ENCODE measurements at places on chromosomes 6 and 20.

DNA sequence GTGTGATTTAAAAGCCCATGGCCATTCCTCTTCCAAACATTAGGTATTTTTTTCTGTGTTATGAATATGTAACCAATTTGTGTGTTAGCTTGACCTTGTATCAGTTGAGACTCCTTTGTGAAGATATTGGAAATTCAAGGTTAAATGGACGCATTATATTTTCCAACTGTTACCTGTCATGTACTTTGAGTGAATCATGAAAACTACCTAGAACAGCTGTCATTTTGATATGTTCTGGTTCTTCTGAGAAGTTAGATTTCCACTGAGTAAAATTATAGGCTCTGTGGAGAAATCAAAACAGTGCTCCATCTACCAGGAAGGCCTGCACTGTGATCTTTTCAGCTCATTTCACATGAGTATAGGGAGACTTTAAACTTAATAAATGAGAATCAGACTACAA lies 470.0 kb downstream of the NKAIN2 start:
- no peak for DNase-seq

DNA sequence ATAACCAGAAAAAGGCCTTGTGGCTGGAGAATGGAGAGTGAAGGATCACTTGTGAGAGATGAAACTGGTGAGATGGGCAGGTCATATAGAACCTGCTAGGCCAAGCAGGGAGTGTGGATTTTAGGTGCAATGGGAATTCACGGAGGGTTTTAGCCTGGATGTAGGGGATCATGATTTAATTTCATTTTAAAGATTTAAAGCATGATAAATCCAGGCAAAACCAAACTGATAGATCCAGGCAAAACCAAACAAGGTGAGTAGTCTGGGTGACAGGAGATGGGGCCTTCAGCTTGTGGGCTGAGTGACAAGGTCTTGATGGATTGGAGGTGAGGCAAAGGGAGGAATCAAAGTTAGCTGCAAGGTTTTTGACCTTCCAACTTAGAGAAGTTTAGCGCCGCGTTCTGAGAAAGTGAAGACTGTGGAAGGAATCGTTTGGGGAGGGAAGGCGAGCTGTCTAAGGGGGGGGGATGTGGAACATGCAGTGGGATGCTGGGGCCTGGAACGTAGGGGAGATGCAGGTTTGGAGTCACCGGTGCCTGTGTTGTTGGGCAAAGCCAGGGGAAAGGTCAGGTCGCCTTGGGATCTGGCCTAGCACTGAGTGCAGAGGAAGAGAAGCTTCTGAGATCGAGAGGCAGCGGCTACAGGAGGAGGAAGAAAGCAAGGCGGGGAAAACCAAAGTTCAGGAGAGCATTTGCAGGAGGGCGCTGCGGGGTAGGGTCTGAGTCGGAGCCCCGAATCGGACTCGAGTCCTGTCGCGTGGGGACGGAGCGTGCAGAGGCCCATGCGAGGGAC lies 1.3 kb upstream of the PLCG1 start:
- DNase-seq: no peak

DNA sequence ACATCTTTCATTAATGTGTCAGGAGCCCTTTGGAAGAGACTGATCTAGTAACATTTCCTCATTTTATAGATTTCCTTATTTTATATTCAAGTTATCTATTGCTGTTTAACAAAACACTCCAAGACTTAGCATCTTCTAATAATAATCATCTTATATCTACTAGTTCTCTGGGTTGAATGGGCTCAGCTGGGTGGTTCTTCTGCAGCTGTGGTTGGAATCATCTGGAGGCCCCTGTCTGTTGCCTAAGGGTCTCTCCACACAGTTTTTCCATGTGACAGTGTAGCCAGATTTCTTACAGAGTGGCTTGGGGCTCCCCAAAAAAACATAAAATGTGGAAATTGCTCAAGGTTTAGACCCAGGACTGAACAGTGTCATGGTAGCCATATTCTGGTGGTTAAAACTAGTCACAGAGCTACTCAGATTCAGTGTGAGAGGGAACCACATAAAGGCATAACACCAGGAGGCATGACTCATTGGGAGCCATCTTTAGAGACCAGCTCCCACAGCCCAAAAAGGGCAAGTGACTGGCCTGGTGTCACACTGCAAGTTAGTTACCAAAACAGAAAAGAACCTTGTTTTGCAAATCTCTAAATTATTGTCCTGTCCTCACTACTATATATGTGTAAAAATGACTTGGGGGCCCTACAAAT lies 11.5 kb downstream of the SLC2A10 start:
- no peak for DNase-seq

- no peak for DNase-seq
Observed at GRCh38 chr20:11000416-11000815, 326.6 kb upstream of the JAG1 start.

DNA sequence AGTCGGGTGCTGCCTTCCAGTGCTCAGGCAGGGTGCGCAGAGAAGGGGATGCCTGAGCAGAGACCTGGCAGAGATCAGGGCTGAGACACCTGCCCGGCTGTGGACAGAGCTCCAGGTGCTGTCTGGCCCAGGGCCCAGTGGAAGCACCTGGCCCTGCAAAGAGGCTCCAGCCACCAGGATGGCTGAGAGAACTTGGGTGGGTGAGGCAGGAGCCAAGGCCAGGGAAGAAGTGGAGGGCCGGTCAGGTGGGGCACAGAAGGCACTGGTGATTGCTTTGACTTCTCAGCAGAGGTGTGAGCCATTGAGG lies 31.2 kb downstream of the PNLDC1 start:
- DNase-seq: no peak

DNA sequence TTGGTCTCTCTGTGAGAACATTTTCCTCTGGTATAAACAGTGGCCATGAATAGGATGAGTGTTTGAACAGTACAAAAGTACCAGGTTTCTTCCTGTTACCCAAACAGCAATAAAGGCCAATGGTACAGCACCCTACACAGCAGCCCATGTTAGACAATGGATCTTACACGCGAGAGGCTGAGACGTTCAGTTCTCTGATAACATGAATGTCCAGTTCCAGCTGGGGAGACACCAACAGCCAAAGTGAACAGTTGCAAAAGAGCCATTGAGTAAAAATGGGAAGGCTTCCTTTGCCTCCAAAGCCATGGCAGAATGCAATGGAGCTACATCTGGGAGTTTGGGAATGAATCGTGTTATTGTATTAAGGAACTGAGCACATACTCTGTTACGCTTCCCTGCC lies 246.8 kb upstream of the SGK1 start:
- no peak for DNase-seq

DNA sequence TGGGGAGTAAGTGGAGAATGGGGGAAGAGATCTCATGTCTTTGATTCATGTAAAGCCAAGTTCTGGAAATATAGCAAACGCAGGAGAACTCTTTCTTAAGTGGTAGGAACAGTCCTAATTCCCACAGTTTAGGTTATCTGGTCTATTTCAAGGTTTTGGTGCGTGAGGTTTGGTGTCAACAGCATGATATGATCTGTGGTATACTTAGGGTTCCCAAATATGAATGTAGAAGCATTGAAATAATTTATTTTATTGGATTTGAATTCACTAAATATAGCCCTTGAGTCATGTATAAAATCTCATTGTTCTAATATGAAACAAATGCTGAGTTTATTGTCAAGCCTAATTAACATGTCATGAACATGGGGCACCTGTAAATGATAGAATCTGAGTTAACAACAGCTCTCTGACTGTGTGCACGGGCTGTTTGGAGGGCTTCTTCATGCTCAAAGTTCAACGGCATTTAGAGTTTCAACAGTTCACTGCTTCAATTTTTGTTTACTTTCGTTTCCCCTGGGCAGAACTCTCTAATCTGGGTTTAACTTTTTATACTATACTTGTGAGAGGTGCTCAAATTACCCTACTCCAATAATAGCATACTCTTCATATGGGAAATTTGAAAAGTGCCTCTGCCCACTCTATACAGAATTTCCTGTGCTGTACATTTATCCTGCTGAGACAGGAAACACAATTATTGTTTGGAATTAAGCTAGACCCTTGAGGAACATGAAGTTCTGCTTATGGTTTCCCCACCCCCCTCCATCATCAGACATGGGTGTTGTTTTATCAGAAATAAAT lies 236.3 kb upstream of the ZNF217 start:
- DNase-seq: no peak

DNA sequence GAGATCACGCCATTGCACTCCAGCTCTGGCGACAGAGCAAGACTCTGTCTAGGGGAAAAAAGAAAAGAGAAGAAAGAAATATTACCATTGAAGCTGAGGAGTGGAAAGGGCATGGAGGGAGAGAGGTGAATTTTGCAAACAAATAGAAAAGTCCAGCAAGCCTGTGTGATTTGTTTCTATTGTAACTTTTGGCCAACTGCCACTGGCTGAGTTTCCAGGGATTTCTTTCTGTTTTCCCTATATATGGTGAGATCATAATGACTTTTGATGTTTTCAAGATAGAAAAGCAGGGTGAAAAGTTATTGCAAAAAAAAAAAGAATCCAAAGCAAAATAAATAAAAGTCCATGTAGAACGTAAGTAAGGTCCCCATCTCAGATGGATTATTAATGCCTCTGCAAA lies 184.2 kb upstream of the RALGAPA2 start:
- no peak for DNase-seq

DNA sequence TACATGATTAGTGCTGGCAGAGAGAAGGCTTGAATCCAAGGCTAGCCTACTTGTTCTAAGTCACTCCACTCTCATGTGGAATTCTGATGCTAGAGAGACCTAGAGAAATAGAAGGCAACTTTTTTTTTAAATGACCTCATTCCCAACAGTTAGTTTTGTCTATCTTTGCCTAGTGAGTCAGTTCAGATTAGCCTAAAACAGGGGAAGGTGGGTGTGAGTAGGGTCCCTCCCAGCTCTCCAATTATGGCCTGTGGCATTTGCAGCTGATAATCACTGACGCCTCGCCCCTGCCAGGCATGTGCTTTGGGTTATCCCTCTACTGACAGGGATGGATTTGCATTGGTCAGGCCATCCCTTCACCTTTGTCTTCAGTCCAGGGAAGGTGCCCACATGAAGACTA lies 13.6 kb downstream of the TXLNB start:
- DNase-seq: no peak

- DNase-seq: no peak
Observed at GRCh38 chr20:56840716-56841261, 211.7 kb downstream of the TFAP2C start.

DNA sequence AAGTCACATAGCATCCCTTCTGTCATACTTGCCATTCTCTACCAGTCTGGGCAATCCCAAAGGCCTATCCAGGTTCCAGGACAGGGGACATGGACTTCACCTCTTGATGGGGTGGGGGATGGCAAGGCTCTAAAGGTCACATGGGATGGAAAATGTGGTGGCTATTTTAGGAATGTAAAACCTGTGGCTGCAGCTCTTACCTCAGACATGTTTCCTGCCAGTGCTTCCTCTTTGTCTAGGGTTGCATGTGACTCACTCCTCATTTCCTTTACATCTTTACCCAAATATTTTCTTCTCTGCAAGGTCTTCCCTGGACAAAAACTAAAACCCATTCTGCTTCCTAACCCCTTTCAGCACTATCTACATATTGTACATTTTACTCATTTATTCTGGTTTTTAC lies 135.7 kb downstream of the BTBD3 start:
- no peak for DNase-seq

- no peak for DNase-seq
Observed at GRCh38 chr6:29764422-29765196, 41.4 kb downstream of the HLA-F start.

DNA sequence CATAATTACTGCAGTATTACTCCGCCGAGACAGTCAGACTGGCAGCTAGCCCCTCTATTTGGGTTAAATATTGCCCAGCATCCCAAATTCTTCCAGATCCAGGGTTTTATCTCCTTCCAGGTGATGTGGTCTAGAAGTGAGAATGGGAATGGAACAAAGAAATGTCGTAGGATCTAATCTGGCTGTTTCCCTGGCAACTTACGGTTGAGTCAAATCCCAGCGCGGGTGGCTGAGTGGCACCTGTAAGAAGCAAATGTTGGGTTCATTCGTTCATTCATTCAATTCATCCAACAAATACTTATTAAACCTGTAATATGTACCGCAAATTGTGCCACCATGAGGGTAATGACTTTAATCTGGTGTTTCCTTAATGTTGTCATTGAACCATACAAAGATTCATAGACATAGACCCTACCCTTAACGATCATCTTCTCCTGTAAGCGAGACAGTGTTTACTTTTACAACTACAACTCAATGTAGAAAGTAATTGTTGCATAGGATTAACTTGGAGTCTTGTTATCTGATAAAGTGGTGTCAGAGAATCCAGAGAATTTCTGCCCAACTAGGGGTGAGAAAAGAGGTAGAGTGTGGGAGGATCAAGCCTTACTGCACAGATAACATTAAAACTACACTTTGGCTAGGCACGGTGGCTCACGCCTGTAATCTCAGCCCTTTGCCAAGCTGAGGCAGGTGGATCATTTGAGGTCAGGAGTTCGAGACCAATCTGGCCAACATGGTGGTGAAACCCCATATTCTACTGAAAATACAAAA lies 91.3 kb upstream of the ADGRF1 start:
- DNase-seq: no peak

DNA sequence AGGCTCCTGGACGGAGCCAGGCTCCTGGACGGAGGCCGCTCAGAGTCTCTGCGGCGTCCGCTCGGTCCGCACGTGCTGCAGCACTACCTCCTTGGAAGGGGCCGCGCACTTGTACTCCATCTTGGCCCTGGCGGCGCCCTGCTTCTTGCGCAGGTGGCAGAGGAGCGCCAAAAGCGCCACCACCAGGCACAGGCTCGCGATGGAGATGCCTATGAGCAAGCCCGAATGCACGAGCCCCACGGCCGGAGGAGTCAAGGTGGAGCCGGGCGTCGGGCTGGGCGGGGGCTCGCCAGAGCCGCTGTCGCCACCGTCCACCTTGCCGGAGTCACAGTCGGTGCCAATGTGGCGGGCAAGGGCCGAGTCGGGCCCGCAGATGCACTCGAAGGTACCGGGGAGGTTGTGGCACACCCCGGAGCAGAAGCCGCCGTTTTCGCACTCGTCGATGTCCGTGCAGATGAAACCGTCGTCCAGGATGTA lies 1.7 kb downstream of the THBD start:
- DNase-seq: no peak

Measured in iPS-NIHi11 (cell line).